ENCODE measurements at places on chromosomes 11 and 22.

DNA sequence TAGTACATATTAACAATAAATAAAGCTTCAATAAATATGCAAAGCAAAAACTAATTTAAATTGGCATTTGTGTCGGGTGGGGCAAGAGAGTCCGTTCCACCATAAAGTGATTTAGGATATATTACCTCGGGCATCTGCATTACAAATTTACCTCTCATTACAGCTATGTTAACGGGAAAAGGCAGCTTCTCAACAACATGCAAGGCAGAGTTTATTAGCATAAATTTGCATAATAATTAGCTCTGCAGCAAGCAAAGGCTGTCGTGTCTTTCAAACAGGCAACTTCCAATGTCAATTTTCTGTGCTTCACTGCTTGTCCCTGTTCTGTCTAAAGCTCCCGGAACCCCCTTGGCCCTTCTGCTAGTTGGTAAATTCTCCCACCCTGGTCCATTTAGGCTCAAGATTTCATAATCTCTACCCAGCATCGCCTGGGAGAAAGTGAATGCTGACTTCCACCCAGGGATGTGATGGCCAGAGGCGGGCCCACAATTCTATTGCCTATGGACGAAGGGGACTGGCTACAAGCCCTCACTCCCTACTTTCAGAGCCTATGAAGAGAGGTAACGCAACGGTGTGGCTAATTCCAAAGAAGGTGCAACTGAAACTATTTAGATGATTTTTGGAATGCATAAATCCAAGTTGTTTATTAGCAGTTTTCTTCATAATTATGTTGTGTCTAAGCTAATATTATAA is 462.1 kb downstream of the OPCML start:
- no peak for DNase-seq

DNA sequence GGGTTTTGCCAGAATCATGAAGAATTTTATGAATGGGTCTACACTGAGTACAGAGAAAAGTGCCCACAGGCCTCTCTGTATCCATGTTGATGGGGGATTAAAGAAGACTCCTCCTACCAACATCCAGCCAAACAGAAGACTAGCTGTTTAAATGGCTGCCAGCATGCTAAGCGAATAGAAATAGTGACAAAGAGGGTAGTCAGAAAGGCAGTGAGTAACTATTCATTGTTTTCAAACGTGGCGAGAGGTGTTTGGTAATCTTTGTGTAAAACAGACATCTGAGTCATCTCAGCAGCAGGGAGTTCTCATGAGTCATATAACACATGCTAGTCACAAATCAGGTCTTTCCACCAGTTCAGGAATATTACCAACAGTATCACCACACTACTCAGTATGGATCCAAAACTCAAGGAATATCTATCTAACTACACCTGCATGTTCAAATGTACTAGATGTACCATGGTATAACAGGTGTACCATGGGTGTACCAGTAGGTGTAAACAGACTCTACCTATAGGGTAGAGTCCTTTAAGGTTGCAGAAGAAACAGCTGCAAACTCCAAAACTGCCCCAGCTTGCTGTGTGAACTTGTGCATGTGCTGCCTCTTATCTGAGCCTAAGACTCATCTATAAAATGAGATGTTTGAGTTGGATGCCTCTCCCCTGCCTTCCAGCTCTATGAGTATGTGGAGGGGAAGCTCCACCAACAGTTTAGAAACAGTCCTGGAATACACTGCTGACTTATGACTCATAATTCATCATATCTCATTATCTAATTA is 82.0 kb downstream of the SLC1A2 start:
- no peak for DNase-seq

DNA sequence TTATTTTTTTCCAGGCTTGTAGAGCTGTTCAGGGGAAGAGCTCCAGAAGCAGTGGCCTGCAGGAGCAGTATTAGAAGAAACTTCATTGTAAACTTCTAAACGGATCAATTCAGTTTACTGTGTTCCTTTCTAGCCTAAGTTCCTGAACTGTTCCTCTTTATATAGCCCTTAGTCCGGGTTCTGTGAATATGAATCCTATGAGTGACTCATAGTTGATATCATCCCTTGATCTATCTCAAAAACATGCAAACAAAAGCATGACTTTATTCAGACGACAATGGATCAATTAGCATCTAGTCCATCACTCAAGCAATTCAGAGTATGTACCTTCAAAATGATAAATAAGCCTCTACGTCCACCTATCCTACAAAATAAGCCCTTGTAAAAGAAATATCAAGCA is at the start of gene MMP12:
MMP12 (minus strand) TSS at position 131 of the 400 bp plus-strand sequence; CDS start at position 86, 45 bp downstream.
- no peak for DNase-seq

GRCh38 chr11:75311858-75312288 is 39.6 kb downstream of the ARRB1 start:
- no peak for DNase-seq

- no peak for DNase-seq
Measured at GRCh38 chr11:10485646-10486045, 30.6 kb downstream of the AMPD3 start.

DNA sequence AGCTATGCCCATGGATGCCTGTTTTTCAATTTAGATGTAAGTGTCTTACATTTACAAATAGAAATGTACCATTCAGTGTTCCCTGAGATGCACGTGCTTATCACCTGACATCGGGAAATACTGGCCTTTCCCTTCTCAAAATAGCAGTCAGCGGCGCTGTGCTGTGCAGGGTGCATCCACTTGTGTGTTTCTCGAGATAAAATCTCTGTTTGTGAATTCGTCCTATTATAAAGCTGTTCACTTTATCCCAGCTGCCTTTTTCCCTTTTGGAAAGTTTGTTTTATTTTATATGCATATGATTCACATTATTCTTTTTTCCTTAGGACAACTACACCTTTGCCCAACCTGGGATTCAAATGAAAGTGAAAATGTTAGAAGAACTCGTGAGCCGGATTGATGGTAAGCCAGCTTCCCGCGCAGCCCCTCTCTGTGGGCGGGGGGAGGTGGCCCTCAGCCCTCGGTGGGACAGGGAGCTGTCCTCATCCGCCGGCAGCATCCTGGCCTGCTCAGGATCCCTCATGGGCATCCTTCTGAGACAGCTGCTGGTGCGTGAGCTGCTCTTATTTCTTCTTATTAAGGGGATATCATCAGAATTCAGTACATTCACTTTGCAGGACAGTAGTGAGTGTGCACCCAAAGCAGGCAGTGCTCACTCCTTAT is 235.0 kb downstream of the TBC1D22A start:
- no peak for DNase-seq

- DNase-seq, result no peak
Measured at GRCh38 chr22:50067244-50067643, 9.1 kb upstream of the TTLL8 start.

DNA sequence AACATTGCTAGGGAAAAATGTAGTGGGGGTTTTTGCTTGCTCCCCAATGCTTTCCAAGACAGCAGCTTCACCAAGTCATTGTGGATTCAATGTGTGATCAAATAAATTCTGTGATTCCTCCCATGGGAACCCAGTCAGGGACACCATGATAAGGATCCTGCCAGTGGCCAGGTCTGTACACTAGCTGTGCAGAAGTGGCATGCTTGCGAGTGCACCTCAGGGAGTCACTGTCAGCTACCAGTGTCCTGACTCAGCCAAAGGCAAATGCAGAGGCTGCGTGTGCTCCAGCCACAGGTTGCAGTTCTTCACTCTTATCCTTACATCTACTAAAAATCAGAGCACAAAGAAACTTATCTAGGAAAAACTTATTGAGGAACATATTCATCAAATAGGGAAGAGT is 9.4 kb upstream of the ACRV1 start:
- no peak for DNase-seq

DNA sequence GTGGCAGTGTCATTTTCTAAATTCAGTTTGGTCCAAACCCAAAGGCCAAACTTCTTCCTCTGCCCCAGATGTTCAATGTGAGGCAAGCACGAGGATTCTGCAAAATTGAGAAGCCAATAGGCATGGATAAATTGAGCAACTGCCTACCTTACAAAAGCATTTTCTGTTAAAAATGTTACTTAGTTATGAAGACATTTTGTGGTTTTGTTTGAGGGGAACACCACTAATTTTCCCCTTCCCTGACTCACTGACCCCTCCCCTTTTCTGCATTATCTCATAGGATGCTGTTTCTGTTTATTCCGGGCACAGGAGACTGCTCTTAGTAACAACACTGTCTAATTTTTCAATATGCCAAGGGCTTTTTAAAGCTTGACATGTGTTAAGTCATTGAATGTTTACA is 462.8 kb downstream of the INSC start:
- DNase-seq, result no peak

DNA sequence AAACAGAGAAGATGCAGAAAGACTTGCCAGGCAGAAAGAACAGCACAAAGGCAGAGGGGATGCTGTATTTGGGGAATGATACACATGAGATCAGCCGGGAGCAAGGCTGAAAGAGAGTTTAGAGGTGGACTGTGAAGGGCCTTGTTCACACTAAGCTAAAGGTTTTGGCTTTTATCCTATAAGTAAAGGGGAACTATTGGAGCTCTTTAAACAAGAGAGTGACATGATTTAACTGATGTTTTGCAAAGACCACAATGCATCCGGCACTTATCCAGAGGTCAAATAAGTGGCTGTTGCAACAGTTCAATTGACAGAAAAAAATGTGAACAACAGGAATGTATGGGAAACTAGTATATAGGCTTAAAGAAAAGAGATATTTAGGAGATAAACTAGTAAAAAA is 64.7 kb upstream of the RRAS2 start:
- no peak for DNase-seq

- no peak for DNase-seq
Measured at GRCh38 chr11:36702330-36703054, 104.5 kb upstream of the RAG2 start.

DNA sequence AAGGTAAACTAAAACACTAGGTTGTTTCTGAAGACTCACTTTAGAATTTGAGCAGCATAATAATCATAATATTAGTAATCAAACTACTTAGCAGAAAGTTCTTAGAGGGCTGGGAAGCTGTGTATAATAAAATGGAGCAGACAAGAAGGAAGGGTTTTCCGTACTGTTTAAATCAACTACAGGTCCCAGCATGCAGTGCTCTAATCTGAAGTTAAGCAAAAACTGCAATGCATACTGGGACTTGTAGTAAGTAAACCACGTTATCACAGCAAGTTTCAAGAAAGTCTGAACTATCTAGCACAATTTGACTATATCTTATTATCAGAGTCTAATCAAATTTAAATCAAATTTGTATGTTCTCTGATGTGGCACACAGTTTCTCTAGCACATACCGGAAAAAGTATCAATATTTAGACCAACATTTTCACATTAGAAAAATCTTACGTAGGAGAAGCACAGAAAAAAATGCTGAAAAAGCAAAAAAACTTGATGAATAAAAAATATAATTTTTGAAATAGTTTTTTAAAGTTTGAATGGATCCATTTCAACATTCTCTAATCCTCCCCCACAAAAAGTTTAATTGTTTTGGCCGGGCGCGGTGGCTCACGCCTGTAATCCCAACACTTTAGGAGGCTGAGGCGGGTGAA is 8.2 kb downstream of the PHF21A start:
- DNase-seq, result no peak

- no peak for DNase-seq
Measured at GRCh38 chr11:11965656-11966353, 42.6 kb downstream of the DKK3 start.

- DNase-seq, result no peak
Measured at GRCh38 chr11:114025329-114025907, 34.1 kb upstream of the ZBTB16 start.

DNA sequence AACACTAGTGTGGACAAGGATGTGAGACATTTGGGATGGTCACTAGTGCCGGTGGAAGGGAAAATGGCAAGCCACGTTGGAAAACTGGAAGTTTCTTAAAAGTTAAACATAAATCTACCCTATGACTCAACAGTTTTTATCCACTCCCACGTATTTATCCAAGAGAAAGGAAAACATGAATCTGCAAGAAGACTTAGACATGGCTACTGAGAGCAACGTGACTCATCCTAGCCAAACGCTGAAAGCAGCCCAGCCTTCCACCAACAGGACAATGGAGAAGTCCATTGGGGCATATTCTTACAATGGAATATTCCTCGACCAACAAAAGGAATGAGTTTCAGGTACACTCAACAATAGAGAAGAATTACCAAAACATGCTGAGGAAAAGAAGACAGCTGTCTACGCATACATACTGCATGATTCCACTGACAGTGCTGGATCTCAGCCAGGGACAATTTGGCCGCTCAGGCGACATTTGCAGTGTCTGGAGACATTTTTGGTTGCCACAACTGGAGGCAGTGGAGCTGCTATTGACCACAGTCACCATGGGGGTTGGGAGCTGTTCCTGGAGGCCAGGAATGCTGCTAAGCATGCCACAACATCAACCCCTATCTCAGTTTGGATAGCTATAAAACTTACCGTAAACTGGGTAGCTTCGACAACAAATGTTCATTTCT is 21.2 kb downstream of the SYT13 start:
- DNase-seq, result no peak

DNA sequence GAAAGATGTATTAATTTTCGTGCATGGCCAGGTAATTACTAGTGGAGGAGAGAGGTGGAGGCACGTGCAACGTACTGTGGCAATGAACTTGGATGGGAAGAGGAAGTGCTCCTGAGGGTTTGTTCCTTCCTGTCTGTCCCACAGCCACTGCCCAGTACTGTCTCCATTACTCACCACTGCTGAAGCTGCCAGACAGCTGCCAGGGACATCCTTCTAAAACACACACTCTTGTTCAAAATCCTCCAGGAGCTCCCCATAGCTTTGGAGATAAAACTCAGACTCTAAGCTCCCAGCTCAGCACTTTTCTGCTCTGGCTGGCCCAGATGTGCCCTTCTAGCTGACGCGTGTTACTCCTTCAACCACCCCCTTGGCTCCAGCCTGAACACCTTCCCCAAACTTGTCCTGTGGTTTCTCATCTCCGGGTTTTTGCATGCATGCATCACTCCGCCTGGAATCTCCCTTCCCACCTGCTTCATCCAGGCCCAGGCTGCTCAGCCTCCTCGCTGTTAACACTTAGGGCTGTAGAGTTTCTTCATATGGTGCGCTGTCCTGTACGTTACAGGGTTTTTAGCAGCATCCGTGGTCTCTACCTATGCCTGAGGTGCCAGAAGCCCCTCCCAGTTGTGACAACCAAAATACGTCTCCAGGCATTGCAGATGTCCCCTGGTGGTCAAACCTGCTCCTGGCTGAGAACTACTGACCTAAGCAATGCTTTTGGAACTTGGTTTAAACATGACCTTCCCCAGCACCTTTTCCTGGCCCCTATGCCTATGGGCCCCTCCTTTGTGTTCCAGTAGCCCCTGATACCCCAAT is 69.5 kb downstream of the C11orf91 start:
- DNase-seq, result no peak

DNA sequence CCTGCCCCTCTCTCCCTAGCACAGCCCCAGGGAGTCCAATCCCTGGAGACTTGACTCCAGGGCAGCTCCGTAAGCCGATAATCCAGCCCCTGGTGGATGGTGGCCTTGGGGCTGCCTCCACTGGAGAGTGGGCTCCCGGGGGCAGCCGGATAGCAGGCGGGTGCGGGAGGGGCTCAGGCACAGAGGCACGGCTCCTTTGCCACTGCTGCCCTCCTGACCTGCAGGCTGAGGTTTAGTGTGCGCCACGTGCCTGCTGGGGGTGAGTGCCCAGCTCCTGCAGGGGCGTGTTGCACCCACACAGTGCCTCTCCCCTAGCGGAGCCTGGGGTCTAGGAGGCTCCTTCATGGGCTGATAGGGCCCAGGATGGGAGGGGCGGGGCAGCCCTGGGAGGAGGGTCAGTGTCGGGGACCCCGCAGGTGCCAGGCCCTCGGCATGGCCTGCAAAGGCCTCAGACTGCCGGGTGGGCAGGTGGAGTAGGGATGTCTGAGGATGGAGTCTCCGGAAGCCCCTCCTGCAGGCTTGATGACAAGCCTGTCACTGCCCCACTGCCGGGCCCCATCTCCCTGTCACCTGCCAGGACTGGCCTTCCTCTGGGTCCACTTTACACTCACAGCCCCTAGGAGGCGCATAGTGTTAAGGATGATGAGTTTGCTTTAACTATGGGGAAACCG is 5.6 kb downstream of the DUSP8 start:
- DNase-seq, result no peak
